ENCODE measurements at places on chromosomes 6 and 20.

GRCh38 chr6:90758741-90759140 lies 171.9 kb upstream of the MAP3K7 start:
- no peak for DNase-seq

DNA sequence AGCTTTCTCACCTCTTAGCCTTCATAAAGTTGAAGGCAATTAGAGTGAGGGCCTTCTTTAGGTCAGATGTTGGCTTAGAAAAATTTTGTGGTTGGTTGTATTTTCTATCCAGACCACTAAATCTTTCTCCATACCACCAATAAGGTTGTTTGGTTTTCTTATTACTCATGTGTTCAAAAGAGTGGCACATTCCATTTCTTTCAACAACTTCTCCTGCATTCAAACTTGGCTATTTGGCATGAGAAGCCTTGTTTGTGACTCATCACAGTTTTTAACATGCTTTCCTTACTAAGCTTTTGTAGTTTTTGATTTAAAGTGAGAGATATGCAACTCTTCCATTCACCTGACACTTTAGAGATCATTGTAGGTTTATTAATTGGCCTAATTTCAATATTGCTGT lies 949.6 kb downstream of the TBC1D32 start:
- no peak for DNase-seq

- no peak for DNase-seq
Measured at GRCh38 chr6:108746836-108747575, 101.2 kb upstream of the ARMC2 start.

GRCh38 chr6:124577734-124578281 lies 384.4 kb upstream of the RNF217 start:
- DNase-seq = no peak

DNA sequence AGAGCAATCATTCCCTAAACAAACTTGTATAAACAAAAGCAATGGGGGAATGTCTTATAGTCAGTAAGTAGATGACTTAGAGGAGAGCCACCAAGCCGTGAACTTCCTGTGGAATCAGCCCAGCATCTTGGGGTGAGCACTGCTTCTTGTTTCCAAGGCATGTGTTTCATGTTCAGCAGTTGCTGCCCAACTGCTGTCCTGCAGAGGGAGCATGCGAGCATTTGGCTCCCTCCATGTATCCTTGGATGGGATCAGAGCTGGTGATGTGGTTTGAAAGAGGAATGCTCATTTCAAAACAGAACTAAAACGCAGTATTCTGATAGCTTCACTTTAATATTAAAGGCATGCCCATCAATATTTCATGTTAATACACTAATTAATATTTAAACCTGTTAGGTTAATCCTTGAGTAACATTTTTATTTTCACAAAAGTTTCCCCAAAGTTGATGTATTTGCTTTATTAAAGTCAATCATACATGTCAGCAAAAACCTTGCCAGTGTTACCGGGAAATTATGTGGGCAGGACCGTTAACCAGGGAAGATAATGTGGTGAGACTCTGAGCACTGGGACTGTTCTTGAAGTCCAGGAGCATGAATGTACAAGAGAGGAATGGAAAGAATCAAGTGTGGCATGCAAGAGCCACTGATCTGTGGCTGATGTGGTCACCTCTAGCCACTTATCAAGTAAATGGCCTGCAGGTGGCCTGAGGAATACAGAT lies 172.1 kb upstream of the GGTLC1 start:
- DNase-seq = no peak

GRCh38 chr6:108031968-108032367 lies 42.6 kb downstream of the OSTM1 start:
- no peak for DNase-seq

DNA sequence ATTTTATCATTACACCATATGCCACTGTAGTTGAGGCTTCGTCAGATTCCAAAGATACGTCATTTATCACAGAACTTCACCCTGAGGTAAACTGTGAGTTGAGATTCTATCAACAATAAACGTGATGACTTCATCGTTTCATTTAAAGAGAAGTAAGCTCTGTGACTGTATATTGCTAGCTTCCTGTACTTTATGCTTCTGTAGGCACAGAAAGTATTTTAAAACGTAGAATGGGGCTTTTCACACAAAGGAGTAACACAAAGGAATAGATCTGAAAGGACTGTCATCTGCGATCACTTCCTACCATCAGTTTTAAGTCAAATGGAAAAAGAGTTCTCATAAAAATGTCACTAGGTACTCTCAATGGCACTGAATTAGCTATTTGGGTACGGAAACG lies 234.4 kb upstream of the MCHR2 start:
- DNase-seq = no peak

DNA sequence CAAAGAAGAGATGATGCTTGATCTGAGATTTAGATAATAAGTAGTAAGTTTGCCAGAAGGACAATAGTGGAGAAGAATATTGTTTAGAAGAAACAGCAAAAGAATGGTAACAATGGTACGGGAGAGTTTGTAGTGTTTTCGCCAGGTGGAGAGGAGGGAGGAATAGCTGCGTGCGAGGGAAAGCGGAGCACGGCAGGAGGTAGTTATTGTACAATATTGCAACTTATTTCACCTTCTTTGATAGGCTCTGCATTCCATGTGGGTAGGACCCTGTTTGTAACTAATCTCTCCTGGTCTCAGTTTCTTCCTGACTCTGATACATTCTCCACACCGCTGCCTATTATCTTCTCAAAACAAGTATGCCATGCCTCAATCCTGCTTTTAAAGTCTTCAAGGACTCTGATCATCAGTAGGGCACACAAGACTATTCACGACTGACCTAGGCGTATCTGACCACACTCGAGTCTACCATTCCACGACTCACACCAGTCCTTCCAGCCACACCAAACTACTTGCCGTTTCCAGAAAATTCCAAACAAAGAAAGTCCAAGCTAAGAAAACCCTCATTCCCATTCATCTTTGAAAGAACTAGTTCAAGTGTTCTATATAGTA lies 1.1 kb downstream of the PPIL4 start:
- no peak for DNase-seq

- DNase-seq = no peak
Measured at GRCh38 chr6:165447141-165447540, 137.7 kb upstream of the C6orf118 start.

DNA sequence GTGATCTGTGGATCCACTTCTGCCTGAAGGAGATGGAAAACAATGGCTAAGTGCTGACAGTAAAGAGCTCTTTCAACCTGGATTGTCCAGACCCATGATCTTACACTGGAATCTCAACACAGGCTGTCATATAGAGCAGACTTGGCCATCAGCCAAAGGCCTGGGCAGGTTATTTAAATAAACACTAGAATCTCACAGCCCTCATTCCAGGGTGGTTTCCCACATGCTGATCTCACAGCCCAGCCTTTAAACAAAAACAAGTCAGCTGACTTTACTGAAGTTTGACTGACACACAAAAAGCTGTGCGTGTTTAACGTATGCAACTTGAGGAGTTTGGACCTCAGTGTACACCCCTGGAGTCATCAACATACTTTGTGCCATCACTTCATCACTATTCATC lies 28.4 kb downstream of the SYNDIG1 start:
- no peak for DNase-seq

- DNase-seq = no peak
Measured at GRCh38 chr20:4443016-4443415, 278.7 kb upstream of the PRND start.

DNA sequence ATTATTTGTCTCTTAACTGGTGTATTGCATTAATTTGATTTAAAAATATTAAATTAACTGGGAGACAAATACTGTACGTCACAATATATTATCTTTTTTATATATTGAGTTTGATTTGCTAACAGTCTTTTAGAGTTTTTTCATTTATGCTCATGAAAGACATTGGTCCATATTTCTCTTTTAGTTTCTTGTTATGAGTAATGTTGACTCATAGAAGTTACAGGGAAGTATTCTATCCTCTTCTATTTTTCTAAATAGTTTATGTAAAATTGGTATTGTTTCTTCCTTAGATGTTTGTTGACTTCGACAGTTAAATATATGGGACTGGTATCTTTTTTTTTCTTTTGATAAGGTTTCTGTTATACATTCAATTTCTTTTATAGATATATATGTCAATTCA lies 1115.6 kb upstream of the CITED2 start:
- DNase-seq = no peak

Data from activated T-cell treated with anti-CD3 and anti-CD28 coated beads for 24 hours (primary cell).